ENCODE measurements at places on chromosomes 7 and 10. TPM values are rescaled to one million over a fixed set of nuclear protein-coding genes. Genes with fewer than 3 reads are reported as not detected.

DNA sequence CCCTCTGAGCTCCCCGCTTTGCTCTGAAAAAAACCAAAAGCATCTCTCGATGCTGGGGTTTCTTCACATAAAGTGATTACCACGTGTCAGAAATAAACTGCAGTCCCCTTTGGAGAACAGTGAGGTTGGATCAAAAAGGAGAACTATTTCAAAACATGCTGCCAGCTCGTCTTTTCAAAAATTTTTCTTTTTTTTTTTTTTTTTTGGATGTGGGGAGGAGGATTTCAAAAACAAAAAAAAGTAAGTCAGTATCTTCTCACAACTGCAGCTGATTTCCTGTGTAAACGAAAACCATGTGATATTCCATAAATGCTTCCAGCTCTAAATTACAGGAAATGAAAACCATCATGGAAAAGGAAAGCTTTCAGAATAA, 155.0 kb upstream of the LYZL2 start:
- H3K27ac ChIP-seq = peak overlapping the region; percentile 91
- no peaks in the 10 kb centered on the region for H3K36me3 ChIP-seq
- H3K4me3 ChIP-seq = peak overlapping the region; percentile 79
- H3K27me3 ChIP-seq = no peaks in the 10 kb centered on the region
- no peak for DNase-seq
- peaks cover 30% of the 10 kb centered on the region for H3K4me1 ChIP-seq

- no peak for DNase-seq
- no peaks in the 10 kb centered on the region for H3K27me3 ChIP-seq
- H3K4me1 ChIP-seq = no peaks in the 10 kb centered on the region
- H3K27ac ChIP-seq = no peak overlapping the region
- H3K36me3 ChIP-seq = peaks cover 3% of the 10 kb centered on the region
Observed at GRCh38 chr7:95927756-95928155, 155.4 kb downstream of the DYNC1I1 start.

DNA sequence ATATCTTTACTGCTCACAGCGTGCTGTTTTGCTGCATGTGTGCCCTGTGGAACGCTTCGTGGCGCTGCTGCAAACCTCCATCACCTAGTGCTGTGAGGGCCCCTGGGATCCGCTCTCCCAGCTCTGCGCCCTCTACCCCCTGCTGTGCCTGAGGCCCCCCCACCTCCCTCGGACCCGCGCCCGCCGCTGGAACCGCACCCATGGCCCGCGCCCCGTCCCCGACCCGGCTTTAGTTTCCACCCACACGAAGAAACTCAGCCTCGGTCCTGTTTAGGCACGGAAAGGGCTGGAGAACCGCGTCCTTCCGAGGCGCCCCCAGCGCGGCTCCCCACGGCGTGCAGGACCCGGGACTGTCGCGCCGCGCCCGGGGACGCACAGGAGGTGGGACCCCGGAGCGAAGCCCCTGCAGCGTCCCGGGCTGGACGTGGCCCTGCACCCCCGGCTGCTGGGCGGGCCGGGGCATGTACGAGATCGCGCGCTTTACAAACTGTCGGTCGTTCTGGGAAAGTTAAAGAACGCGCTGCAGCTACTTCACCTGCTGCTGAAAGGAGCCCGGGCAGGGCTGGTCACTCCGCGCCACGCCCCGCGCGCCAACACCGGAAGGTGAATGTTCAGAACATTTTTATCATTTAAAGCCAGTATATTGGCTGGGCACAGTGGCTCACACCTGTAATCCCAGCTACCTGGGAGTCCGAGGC, 54.3 kb downstream of the BMS1 start:
- H3K4me3 ChIP-seq = no peak overlapping the region
- DNase-seq = no peak
- no peak overlapping the region for H3K27ac ChIP-seq
- peaks cover 4% of the 10 kb centered on the region for H3K36me3 ChIP-seq

- H3K4me3 ChIP-seq = no peak overlapping the region
- no peak for DNase-seq
- no peaks in the 10 kb centered on the region for H3K36me3 ChIP-seq
- H3K27me3 ChIP-seq = no peaks in the 10 kb centered on the region
Observed at GRCh38 chr10:105358911-105359310, 717.8 kb downstream of the SORCS3 start.

The ACSL5 gene
- total RNA-seq = 0.15 TPM

The FXYD4 gene
- total RNA-seq = not detected

The ATP6V0E2 gene
- 24.8 TPM for total RNA-seq
